AML-193 (cell line): ENCODE measurements at places on chromosomes 7 and 10.

- DNase-seq = no peak
Measured at GRCh38 chr10:3712707-3713106, 72.3 kb downstream of the KLF6 start.

GRCh38 chr7:139562961-139563565, 39.6 kb downstream of the CLEC2L start:
- DNase-seq = no peak

DNA sequence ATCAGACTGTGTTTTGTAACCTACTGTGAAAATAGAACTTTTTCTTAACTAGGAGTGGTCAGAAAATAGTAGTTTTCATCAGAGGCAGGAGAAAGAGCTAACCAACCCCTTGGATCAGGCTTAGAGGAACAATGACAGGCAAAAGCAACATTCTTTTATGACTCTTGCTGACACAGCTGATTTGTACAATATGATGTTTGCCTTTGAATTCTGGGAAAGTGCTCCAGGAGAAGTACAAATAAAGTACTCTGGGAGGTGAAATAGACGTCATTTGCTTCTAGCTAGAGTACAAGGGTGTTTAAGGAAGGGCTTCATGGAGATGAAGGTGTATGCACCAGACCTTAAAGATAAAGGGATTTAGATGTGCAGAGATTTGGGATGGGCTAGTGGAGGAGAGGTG, 75.1 kb upstream of the KIAA1217 start:
- DNase-seq = no peak

- DNase-seq = no peak
Measured at GRCh38 chr7:85685901-85686300, 499.0 kb upstream of the SEMA3D start.

DNA sequence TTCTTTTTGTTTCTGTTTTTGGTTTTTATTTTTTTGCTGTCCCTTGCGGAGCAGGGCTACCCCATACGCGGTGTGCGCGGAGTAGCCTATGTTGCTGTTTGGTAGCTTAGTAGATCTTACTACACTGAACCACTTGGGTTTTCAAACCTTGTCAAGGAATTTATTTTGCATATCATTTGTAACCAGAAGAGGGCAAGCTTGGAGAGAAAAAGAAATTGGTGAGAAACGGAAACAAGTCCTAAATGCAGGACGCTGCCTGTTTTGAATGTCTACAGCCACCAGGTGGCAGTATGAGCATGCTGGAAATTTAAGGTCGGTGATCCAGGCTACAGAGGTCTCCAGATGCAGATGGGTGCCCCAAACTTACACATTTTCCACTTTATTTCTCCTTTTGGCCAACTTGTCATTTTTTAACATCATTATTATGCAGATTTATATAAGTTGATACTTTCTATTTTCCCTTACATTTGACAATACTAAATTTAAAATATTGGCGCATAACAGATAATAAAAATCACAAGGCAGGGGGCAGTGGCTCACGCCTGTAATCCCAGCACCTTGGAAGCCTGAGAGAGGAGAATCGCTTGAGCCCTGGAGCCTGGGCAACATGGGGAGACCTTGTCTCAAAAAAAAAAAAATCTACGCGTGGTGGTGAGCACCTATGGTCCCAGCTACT, 15.3 kb upstream of the TRA2A start:
- DNase-seq = peak; percentile 85

- no peak for DNase-seq
Measured at GRCh38 chr7:150569245-150569955, 2.2 kb downstream of the GIMAP4 start.

DNA sequence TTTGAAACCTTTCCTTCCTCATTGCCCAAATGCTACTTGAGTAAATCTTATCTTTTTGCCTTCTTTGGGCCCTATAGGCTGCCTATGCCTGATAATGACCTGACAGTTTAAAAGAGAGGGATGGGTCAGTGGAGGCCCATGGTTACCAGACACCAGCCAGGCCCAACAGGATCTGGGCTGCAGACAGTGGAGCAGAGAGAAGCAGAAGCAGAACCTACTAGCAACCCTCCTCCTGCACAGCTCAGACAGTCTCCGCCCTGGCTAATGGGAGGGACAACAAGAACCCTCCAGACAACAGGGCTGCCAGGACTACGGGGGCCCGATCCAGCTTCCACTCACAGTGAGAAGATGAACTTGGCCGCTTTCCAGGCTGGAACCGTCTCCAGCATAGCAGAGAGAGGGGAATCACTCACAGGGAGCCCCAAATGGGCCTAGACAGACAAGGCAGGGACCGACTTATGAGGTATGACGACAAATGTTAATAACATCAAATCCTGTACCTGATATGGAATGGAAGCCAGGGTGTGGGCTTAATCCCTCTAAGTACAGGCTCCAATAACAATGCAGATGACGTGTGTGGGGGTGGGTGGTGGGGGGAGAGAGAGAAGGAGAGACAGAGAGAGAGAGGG, 31.7 kb upstream of the DGKI start:
- DNase-seq = no peak

DNA sequence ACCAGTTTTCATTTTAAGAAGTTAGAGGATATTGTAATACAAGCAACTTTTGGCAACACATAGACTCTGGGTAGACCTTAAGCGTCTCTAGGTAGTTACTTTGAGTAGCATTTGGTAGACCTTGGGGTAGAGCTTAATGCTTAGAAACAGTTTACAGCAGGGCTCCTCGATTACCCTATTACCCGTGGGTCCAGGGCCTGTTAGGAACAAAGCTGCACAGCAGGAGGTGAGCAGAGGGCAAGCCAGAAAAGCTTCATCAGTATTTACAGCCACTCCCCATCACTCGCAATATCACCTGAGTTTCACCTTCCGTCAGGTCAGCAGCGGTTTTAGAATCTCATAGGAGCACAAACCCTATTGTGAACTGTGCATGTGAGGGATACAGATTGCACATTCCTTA, 173.5 kb downstream of the TSPAN12 start:
- no peak for DNase-seq
